Activated naive CD8-positive, alpha-beta T cell treated with anti-CD3 and anti-CD28 coated beads for 36 hours (primary cell): ENCODE measurements at places on chromosomes 3 and 15. TPM values are rescaled to one million over a fixed set of nuclear protein-coding genes. Genes with fewer than 3 reads are reported as not detected.

The C3orf52 gene
- total RNA-seq = 3.4 TPM

The MAPKBP1 gene
- 14.2 TPM for total RNA-seq

The SH2D7 gene
- not detected for total RNA-seq

The P4HTM gene
- 20.7 TPM for total RNA-seq

The PLXND1 gene
- 1.5 TPM for total RNA-seq

The TUBGCP4 gene
- total RNA-seq = 38.0 TPM

The TEX55 gene
- not detected for total RNA-seq

The CXCR6 gene
- 0.49 TPM for total RNA-seq

The THAP10 gene
- total RNA-seq = 0.22 TPM

The DUOXA2 gene
- not detected for total RNA-seq

The EOMES gene
- total RNA-seq = 0.50 TPM

The C3orf49 gene
- total RNA-seq = not detected

DNA sequence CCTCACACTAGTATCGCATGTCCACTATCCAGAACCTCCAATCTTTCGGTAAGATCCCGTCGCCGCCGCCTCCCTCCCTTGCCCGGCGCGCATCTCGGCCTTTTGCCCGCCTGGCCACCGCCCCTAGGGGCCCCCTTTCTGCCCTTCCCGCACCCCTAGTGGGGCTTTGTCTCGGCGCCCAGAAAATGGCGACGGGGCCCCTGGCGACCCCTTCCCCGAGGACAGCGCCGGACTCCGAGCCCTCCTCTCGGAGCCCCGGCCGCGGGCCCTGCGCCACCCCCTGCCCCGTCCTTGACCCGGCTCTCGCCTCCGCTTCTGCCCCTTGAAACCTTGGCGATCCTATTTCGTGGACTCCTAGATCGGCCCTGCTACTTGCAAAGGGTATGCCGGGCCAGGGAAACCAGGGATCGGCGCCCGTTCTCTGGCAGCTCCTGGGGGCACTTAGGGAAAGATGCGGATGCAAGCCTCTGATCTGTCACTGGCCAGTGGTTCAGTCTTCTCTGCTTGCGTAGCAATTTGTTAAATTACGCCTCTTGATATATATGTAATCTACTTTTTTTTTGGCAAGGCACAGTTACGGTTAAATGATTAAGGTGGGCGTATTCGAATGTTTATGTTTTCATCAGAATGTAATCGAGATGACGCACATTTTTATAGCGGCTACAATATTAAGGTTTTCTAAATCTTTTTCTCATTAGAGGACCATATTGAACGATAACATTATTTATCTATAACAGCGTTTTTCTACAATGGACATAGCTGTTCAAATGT, 603 bp downstream of the EIF1B start:
- H3K4me3 ChIP-seq = peak overlapping the region; percentile 99
- H3K27ac ChIP-seq = peak overlapping the region; percentile 99
- peak; percentile 51 for DNase-seq
- peaks cover 16% of the 10 kb centered on the region for H3K36me3 ChIP-seq

GRCh38 chr15:45719490-45719889, 84.7 kb downstream of the SQOR start:
- no peaks in the 10 kb centered on the region for H3K36me3 ChIP-seq
- H3K4me1 ChIP-seq = no peaks in the 10 kb centered on the region
- H3K27ac ChIP-seq = no peak overlapping the region
- DNase-seq = no peak

DNA sequence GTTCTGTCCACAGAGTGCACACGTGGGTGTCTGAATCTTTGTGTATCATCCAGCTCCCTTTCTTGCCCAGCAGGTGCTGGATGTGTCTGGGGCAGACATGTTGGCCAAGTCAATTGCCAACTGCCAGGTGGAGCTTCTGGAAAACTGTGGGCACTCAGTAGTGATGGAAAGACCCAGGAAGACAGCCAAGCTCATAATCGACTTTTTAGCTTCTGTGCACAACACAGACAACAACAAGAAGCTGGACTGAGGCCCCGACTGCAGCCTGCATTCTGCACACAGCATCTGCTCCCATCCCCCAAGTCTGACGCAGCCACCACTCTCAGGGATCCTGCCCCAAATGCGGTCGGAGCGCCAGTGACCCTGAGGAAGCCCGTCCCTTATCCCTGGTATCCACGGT, 12.5 kb upstream of the RPP14 start:
- no peak overlapping the region for H3K4me3 ChIP-seq
- H3K4me1 ChIP-seq = no peaks in the 10 kb centered on the region
- H3K27me3 ChIP-seq = no peaks in the 10 kb centered on the region
- no peak for DNase-seq
- no peak overlapping the region for H3K27ac ChIP-seq
- peaks cover 7% of the 10 kb centered on the region for H3K36me3 ChIP-seq

DNA sequence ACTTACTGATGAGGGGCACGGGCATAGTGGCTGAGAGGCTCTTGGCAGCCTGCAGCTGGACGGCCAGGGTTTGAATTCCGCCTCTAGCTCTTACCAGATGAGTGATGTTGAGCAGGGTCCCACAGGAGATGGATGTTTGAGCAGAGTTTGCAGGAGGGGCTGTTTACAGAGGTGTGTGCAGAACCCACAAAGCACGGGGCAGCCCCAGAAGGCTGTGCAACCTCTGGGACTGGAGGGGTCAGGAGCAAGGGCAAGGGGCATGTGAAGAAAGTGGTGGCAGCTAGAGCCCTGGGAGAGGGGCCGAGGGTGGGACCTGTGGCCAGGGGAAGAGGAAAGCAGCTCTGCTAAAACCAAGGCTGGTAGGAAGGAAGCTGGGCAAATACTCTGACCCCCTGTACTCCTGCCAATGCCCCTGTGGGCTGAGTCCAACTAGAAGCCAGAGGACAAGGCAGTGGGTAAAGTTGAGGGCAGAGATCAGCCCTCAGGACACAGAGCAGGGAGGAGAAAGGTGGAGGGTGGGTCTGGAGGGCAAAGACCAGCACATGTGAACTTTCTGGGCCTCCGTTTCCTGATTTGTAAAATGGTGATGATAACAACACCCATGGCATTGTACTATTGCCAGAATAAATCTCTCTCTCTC, 53.9 kb upstream of the ITGA11 start:
- H3K36me3 ChIP-seq = no peaks in the 10 kb centered on the region
- peaks cover 20% of the 10 kb centered on the region for H3K27me3 ChIP-seq
- H3K4me1 ChIP-seq = no peaks in the 10 kb centered on the region
- DNase-seq = no peak
- H3K4me3 ChIP-seq = no peak overlapping the region
- no peak overlapping the region for H3K27ac ChIP-seq

- H3K27me3 ChIP-seq = peaks cover 57% of the 10 kb centered on the region
- H3K4me3 ChIP-seq = no peak overlapping the region
- H3K36me3 ChIP-seq = no peaks in the 10 kb centered on the region
- no peaks in the 10 kb centered on the region for H3K4me1 ChIP-seq
- H3K27ac ChIP-seq = no peak overlapping the region
- no peak for DNase-seq
Observed at GRCh38 chr15:96422125-96422524, 91.6 kb downstream of the NR2F2 start.

GRCh38 chr15:83435782-83436181, 11.4 kb upstream of the SH3GL3 start:
- peaks cover 4% of the 10 kb centered on the region for H3K4me1 ChIP-seq
- no peak overlapping the region for H3K27ac ChIP-seq
- no peaks in the 10 kb centered on the region for H3K36me3 ChIP-seq

DNA sequence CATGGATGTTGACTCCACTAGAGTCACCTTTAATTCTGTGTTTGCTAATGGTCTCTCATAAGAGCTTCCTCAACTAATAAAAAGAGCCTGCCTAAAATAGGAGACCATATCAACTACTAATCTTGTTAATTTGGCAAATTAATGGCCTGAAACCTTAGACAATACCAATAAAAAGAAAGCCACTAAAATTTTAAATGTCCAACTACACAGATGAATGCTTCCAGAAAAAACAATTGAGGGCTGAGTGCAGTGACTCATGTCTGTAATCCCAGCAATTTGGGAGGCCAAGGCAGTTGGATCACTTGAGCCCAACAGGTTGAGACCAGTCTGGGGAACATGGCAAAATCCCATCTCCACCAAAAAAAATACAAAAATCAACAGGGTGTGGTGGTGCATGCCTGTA, 230.9 kb downstream of the NSUN3 start:
- H3K27ac ChIP-seq = no peak overlapping the region
- no peak overlapping the region for H3K4me3 ChIP-seq
- H3K36me3 ChIP-seq = no peaks in the 10 kb centered on the region
- no peak for DNase-seq
- no peaks in the 10 kb centered on the region for H3K4me1 ChIP-seq

DNA sequence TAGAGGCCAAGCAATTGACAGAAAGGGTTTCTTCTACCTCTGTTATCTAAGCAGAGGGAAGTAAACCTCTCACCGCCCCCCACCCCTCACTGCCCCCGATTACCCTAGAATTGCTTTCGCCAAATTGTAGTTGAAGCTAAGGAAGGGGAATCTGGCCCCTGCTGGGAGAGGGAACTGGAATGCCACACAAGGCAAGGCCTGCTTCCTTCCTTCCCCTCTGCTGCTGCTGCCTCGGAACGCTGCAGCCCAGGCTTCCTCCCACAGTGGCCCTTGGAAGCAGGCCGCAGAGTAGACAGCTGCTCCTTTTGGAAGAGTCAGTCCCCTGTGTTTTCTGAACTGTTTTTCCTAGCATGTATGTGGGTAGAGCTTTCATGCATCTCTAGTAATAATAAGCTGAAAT, 21.6 kb downstream of the RLBP1 start:
- H3K27ac ChIP-seq = no peak overlapping the region
- no peak for DNase-seq
- peaks cover 19% of the 10 kb centered on the region for H3K36me3 ChIP-seq
- H3K4me3 ChIP-seq = no peak overlapping the region
- no peaks in the 10 kb centered on the region for H3K27me3 ChIP-seq

GRCh38 chr3:156477323-156477722, 77.6 kb downstream of the SSR3 start:
- no peaks in the 10 kb centered on the region for H3K36me3 ChIP-seq
- no peak overlapping the region for H3K27ac ChIP-seq
- no peak overlapping the region for H3K4me3 ChIP-seq
- H3K27me3 ChIP-seq = peaks cover 4% of the 10 kb centered on the region
- H3K4me1 ChIP-seq = peaks cover 14% of the 10 kb centered on the region

GRCh38 chr3:134075846-134076245, 46.1 kb upstream of the SLCO2A1 start:
- H3K36me3 ChIP-seq = no peaks in the 10 kb centered on the region
- no peaks in the 10 kb centered on the region for H3K4me1 ChIP-seq

GRCh38 chr15:65985387-65985786, 116.1 kb downstream of the RAB11A start:
- no peak for DNase-seq
- no peak overlapping the region for H3K27ac ChIP-seq
- no peaks in the 10 kb centered on the region for H3K4me1 ChIP-seq
- no peak overlapping the region for H3K4me3 ChIP-seq

DNA sequence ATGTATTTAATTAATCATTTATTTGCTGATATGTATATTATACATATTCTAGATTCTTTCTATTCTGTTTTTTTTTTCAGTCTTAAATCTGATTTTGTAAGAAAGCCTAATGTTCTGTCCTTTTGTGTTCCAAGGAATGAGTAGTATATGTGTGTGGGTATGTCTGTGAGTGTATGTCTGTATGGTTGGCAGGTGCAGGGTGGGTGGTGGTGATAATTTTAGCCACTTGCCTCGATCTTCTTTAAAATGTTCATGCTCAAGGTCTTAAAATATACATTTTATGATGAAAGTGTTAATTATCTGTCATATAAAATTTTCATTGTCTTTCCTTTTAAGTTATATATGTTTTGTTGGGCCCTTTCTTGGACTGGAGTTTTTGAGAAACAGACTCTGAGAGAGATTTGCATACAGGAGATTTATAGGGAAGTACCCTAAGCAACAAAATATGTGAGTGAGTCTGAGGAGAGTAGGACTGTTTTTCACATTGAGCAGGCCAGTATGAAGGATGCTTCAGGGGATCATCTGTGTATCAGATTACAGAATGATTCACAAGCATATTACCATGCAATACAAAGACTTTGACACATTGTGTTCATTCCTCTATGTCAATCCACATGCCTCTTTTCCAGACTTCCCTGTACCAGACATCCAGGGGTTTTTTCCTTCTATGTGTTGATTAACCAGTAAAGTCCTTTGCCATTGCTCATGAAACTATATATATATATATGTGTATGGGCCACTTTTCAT, 211.0 kb upstream of the DPPA4 start:
- DNase-seq = no peak
- H3K4me1 ChIP-seq = peaks cover 3% of the 10 kb centered on the region
- H3K4me3 ChIP-seq = no peak overlapping the region
- no peaks in the 10 kb centered on the region for H3K36me3 ChIP-seq

- no peak for DNase-seq
- no peak overlapping the region for H3K4me3 ChIP-seq
- H3K36me3 ChIP-seq = peaks cover 15% of the 10 kb centered on the region
Observed at GRCh38 chr15:89095073-89095472, 6.8 kb downstream of the ABHD2 start.

- peaks cover 12% of the 10 kb centered on the region for H3K4me1 ChIP-seq
- H3K27ac ChIP-seq = no peak overlapping the region
- H3K4me3 ChIP-seq = no peak overlapping the region
- H3K36me3 ChIP-seq = no peaks in the 10 kb centered on the region
- no peak for DNase-seq
Observed at GRCh38 chr3:12181806-12182205, 23.1 kb upstream of the TIMP4 start.

DNA sequence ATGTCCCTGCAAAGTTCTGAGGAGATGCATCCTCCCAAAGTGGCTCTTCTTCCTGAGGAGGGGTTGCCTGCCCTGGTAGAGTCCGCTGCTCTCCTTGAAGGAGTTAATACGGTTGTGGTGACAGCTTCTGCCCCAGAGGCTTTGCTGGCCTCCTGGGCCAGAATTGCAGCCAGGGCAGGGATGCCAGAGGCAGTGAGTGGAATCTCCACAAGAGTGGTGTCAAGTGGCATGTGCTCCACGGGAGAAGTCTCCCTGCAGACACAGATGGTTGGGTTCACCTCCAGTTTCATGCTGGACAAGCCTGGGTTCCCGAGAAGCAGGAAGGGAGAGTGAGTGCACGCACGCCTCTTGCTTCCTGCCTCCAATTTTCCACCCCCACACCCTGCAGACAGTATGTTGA, 105.5 kb downstream of the SLC25A26 start:
- H3K4me3 ChIP-seq = no peak overlapping the region
- no peak for DNase-seq
- H3K4me1 ChIP-seq = peaks cover 13% of the 10 kb centered on the region
- no peak overlapping the region for H3K27ac ChIP-seq
- no peaks in the 10 kb centered on the region for H3K27me3 ChIP-seq

- no peaks in the 10 kb centered on the region for H3K36me3 ChIP-seq
- no peaks in the 10 kb centered on the region for H3K4me1 ChIP-seq
- no peaks in the 10 kb centered on the region for H3K27me3 ChIP-seq
Observed at GRCh38 chr3:86180696-86181095, 810.3 kb downstream of the VGLL3 start.

DNA sequence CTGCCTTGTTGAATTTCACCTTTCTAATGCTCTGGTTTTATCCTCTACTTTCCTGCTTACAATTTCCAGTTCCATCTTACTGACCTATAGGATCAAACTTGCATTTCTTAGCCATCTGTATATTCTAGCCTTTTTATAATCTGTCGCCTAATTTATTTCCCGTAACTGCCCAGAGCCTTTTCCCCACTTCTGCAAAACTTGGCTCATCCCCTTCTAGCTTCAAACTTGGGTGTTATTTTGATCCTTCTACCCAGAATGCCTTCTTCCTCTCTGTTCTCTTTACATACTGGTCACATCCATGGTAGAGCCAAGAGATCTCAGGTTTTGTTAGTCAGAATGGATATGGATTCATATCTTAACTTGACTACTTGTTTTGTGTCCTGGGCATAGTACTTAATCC, 2.6 kb downstream of the SACM1L start:
- peak overlapping the region; percentile 98 for H3K27ac ChIP-seq
- H3K36me3 ChIP-seq = peaks cover 63% of the 10 kb centered on the region
- peaks cover 7% of the 10 kb centered on the region for H3K27me3 ChIP-seq
- no peak for DNase-seq
- H3K4me1 ChIP-seq = peaks cover 65% of the 10 kb centered on the region
